Suppressor macrophage treated with lipopolysaccharide for 4 hours (primary cell): ENCODE measurements at places on chromosomes 2 and 18.

DNA sequence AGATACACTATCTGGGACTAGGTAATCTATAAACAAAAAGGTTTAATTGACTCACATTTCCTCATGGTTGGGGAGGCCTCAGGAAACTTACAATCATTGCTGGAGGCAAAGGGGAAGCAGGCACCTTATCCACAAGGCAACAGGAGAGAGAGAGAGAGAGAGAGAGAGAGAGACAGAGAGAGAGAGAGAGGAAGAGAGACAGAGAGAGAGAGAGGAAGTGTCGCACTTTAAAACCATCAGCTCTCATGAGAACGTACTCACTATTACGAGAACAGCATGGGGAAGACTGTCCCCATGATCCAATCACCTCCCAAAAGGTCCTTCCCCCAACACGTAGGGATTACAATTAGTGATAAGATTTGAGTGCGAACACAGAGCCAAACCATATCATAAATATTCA lies 253.5 kb upstream of the TRIB2 start:
- DNase-seq, result no peak

DNA sequence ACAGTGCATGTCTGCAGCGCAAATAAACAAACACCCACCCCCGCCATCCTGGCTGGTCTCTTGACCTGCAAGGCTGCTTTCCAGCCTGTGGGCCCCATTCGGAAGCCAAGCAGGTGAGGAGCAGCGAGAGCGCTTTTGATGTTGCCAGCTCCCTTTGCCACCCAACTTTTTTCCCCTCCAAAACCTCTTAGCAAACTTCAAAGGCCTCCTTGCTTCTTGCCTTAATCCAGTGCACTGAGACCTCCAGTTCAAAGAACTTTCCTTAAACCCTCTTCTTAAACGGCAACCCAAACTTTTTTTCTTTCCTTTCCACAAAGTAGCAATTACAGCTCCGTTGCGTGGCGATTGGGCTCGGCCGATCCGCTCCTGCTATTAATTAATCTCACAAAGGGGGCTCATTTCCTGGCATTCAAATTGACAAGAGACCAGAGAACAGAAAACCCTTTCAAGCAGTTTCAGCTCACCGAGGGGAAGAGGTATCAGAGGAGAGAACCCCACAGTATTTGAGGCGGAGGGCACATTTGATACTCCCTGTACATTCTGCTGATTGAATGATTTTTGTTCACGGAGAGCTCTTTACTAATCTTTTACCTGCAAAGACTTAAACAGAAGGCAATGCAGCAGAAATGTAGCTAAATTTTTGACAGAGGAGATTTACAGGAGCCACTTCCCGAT lies 531.4 kb downstream of the TMEM182 start:
- no peak for DNase-seq

DNA sequence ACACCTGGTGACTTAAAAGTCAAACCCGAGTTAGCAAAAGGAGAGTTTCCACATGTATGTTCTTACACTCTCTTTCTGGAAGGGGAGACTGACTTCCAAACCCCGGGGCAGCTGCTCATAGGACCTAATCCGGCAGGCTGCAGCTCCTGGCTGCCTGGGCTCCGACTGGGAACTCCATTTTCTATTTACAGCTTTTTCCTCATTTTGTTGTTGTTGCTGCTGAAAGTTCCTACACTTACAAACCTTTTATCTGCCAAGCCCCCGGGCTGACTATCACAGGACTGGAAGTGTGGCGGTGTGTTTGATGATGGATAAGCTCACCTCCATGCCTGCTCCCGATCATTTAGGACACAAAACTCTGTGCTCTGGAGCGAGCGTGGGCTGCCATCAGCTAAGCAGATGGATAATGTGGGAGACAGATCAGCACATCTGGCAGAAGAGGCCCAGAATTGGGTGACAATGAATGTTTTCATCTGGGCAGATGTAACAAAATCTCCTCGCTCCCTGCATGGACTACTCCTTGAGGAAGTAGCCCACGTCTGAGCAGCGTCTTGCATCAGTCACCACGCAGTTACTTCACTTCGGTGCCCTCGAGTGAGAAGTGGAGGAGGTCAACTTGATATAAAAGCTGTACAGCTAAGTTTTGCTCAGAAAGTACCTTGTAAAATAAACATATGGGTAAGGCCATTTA lies 114.4 kb upstream of the COPS8 start:
- DNase-seq, result peak; percentile 82

GRCh38 chr18:49277395-49278036 lies 182.9 kb downstream of the DYM start:
- DNase-seq, result no peak

GRCh38 chr2:240107477-240107796 lies 28.7 kb downstream of the COPS9 start:
- no peak for DNase-seq

DNA sequence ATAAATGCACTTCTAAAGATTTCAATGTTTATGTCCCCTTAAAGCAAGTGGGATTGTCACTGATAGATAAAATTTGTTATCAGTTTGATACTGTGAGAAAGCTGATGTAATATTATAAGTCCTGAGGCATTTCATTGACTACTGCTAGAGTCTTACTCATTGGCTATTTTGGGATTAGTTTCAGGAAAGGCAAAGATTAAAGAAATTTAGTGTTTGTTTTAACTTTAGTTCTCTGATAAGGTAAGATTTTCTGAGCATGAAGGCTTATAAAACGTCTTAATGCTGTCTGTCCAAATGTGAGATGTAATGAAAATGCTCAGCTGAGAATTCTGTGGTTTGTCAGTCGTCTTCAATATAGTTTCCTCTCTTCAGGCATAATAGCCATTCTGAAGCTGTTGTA lies 886.4 kb upstream of the CDH2 start:
- DNase-seq, result no peak

- DNase-seq, result no peak
These were observed 10.0 kb upstream of the MTERF4 start for GRCh38 chr2:241112046-241112445.

GRCh38 chr2:96181529-96181928 lies 27.1 kb downstream of the STARD7 start:
- DNase-seq, result no peak
